Gastrocnemius medialis (tissue), 4 donors: ENCODE measurements at places on chromosomes 6 and 20. TPM values are rescaled to one million over a fixed set of nuclear protein-coding genes. Genes with fewer than 3 reads are reported as not detected.

The NKAIN4 gene
- total RNA-seq = not detected

DNA sequence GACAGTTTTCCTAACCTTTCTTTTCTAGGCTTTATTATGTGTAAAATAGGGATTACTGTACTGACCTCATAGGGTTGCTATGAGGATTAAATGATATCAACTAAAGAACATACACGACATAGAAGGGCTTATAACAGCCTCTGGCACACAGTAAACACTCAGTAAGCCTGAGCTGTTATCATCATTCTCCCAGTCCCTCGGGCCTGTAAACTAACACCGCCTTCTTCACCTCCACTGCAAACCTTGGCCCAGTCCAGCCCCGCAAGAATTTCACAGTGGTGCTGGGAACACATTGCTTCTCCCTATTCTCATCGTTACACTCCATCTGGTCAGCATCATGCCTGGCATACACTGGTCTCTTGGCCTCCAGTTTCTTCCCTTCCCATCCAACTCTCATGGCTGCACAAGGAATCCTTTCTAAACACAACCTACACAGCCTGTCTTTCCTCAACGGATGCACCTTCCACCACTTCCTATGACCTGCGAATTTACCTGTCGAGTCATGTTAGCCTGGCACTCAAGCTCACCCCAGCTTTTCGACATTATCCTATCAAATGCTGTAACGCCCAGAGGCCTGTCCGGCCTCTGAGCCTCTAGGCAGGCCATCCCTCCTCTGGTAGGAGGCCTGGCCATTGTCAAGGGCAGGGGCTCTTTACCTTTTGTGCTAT is 92.1 kb downstream of the FYN start:
- DNase-seq = no peak

The SPATA25 gene
- not detected for total RNA-seq

- no peak for DNase-seq
Measured at GRCh38 chr6:51129043-51129442, 310.4 kb downstream of the TFAP2B start.

DNA sequence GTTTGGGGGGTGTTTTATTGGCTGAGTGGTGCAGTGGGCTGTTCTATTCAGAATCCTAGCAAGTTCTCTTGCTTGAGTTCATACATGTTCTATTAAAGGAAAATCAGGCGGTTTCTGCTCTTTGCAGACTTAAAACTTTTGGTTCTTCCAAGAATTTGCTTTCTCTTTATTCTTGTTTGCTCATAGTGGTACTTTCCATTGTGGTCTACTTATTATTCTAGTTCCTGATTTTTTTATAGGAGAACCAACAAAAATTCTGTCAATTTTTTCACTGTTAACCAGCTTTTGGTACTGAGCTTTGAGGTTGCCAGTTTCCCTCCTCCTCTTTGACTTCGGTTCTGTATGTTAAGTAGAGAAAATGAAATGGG is 6.7 kb downstream of the AFDN start:
- DNase-seq = no peak

- DNase-seq = no peak
Measured at GRCh38 chr6:111201764-111202163, 114.5 kb downstream of the SLC16A10 start.

The DEFB127 gene
- total RNA-seq = not detected

The HLA-DRA gene
- total RNA-seq = 43.7 TPM

DNA sequence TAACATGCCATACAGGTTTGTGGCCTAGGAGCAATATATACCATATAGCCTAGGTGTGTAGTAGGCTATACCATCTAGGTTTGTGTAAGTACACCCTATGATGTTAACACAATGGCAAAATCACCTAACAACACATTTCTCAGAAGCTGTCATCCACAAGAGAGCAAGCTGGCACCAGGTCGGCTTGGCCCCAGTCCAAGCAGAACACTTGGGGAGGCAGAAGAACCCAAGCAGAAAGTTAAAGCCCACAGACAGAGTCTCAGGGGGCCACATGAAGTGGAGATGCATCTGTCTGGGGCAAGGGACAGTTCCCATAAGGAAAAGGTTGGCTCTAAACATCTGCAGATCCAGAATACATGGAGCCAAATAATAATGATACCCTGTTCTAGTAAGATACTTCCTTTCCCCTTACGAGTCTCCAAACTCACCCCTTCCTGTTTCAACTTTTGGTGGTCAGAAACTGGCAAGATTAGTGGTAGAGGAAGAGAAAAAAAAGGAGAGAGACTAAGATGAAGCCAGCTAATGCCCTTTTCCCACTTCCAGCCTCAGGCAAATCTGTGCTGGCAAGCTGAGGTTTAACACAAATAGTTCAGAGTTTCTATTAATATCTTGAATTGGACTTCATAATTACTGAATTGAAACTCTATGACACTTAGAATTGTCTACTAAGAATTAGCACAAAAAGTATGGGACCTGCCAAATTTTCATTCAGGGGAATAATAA is 29.5 kb downstream of the TCF21 start:
- DNase-seq = no peak

- peak; percentile 62 for DNase-seq
Measured at GRCh38 chr6:112018619-112019416, 35.1 kb upstream of the CCN6 start.

The GLO1 gene
- 86.3 TPM for total RNA-seq

DNA sequence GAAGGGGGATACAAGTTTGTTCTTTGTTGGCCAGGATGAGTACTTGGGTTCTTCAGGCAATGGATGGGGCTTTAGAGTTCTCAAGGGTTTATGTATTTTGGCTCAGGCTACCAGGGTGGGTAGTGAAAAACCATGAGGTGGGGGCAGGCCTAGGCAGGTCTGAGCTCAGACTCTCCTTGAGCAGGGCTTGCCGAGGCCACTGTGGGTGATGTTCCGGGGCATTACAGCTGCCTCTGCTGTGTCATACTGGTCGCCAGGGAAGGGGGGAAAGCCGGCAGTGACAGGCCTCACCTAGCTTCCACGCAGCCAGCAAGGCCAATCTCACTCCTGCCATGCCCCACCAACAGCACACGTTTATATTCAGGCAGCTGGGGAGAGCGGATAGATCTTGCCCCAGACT is 79.6 kb downstream of the BCKDHB start:
- no peak for DNase-seq

GRCh38 chr6:66851930-66852329 is 1144.9 kb upstream of the EYS start:
- DNase-seq = no peak

The SLC13A3 gene
- total RNA-seq = 0.41 TPM

The ZNF391 gene
- 1.1 TPM for total RNA-seq

DNA sequence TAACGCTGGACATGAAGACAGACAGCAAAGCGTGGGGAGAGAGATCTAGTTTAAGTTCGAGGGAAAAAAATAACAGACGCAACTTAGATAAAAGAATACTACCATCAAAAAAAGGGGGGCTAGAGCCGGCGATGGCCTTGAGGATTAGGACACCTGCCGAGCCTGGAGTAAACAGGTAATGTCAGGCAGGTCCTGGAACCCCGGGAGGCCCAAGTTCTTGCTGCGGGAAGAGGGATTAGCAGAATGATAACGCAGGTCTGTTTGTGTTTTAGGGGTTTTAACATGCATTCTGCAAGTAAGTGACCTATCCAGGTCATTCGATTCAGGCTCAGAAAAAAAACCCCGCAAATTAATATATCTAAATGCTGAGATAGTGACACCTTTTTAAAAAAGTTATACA is 754 bp upstream of the TMEM170B start:
- peak; percentile 19 for DNase-seq

- DNase-seq = no peak
Measured at GRCh38 chr6:155115893-155116570, 120.9 kb downstream of the TIAM2 start.

DNA sequence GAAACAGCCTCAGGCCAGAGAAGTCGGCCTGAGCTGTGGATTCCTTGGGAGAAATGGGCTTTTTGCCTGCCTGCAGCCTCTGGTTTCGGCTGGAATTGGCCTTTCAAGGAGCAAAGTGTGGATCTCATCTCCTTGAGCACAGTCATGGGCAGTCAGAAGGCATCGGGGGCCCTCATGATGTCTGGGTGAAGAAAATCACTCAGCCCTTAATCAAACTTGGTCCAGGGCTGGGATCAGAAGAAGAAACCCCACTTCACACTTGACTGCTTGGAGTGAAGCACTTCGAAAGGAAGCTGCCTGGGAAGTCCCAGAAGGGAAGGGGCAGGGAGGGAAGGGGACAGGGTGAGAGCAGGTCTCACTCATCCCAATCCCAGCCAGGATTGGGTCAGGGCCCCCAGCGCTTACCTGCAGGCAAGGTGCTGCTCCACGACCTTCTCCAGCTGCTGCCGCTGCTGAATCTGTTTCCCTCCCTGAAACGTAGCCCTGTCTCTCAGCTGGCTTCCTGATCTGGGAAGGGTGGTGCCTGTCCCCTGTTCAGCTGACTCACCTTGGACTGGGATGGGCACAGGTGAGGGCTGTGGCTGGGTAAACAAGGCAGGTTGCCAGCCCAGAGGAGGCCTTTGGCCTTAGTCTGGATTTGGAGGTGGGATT is at the start of gene SDCBP2:
Gene SDCBP2, minus strand, starts transcription at position 460 of the 651 bp plus-strand sequence. CDS start 8,723 bp downstream, outside the sequence.
- DNase-seq = no peak

The CCDC170 gene
- total RNA-seq = 0.05 TPM

The TFEB gene
- 101 TPM for total RNA-seq

The TAAR6 gene
- total RNA-seq = not detected

DNA sequence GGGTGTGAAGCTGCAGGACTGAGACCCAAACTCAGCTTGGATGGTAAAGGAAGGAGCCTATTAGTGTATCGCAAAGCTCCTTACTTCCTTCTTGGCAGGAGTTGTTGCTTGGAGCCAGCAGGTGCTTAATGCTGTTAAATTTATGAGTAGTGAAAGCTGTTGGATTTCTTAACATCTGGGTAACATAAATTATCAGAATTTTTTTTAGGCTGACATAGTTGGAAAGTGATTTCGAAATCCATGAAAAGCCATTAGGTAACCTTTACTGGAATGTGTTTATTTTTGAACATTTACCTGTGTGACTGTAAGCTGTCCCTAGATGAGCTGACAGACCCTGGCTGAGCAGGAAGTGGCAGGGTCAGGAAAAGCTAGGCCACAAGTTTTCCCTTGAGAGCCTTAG is 470.4 kb upstream of the SLC35B3 start:
- no peak for DNase-seq

DNA sequence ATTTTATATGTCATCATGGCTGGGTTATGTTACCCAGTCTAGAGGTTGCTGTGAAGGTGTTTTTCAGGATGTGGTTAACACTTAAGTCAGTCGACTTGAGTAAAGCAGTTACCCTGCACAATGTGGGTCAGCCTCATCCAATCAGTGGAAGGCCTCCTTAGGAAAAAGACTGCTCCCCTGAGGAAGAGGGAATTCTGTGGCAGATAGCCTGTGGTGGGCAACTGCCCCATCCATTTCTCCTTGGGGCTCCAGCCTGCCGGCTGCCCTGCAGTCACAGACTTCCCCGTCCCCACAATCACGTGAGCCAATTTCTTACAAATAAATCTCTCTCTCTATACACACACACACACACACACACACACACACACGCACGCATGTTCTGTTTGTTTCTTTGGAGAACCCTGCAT is 34.5 kb upstream of the MPC1 start:
- DNase-seq = no peak

- peak; percentile 20 for DNase-seq
Measured at GRCh38 chr6:30325150-30325872, 1.4 kb upstream of the TRIM39 start.

The TREM1 gene
- 0.95 TPM for total RNA-seq

The EEF1A2 gene
- 2,523 TPM for total RNA-seq

DNA sequence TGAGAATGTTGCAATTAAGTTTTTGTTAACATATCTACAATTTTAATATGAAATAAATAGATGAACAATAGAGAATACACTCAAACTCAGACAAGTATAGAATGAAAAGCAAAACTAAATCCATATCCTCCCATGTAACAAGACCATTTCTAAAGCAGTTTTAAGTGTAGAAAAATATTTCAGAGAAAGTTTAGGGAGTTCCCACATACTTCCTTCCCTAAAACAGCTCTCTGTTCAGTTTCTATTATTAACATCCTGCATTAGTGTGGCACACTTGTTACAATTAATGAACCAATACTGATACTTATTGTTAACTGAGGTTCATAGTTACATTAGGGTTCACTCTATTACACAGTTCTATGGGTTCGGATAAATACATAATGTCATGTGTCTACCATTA is 38.4 kb downstream of the HLA-DRB5 start:
- DNase-seq = no peak

The NINL gene
- total RNA-seq = 0.24 TPM

GRCh38 chr6:89888871-89889270 is 5.4 kb upstream of the GJA10 start:
- DNase-seq = no peak

GRCh38 chr6:52610745-52611355 is 34.0 kb upstream of the TRAM2 start:
- DNase-seq = no peak
